ENCODE measurements at places on chromosomes 6 and 20. TPM values are rescaled to one million over a fixed set of nuclear protein-coding genes. Genes with fewer than 3 reads are reported as not detected.

GRCh38 chr20:60147004-60147403 lies 188.8 kb downstream of the CDH26 start:
- no peak for DNase-seq

GRCh38 chr6:33427585-33428223 lies 7.8 kb downstream of the SYNGAP1 start:
- no peak for DNase-seq

The GCNT2 gene
- 21.2 TPM for total RNA-seq

DNA sequence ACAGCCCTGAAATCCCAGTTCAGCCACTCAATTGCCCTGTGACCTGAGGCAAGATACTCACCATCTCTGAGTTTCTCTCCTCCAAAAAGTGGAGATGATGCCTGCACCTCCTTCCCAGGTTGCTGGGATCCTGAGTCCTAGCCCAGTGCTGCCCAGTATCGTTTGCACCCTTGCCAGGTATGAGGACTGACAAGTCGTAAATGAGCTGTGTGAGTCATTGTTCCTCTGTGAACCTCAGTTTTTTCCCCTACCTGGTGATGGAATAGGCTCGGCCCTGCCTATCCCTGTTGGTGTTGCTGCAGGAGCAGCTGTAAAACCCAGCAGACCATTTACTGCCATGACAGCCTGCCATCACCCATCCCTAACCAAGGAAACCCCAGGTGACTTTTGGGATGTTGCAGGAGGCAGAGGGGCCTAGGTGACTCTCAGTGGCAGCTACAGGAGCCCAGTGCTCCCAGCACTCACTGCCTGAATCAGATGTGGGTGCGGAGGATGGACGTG lies 229.3 kb downstream of the SYNDIG1 start:
- DNase-seq: peak; percentile 32

GRCh38 chr6:65110031-65110430 lies 597.0 kb downstream of the EYS start:
- no peak for DNase-seq

GRCh38 chr6:87925373-87926060 lies 122.1 kb upstream of the SPACA1 start:
- DNase-seq: no peak

DNA sequence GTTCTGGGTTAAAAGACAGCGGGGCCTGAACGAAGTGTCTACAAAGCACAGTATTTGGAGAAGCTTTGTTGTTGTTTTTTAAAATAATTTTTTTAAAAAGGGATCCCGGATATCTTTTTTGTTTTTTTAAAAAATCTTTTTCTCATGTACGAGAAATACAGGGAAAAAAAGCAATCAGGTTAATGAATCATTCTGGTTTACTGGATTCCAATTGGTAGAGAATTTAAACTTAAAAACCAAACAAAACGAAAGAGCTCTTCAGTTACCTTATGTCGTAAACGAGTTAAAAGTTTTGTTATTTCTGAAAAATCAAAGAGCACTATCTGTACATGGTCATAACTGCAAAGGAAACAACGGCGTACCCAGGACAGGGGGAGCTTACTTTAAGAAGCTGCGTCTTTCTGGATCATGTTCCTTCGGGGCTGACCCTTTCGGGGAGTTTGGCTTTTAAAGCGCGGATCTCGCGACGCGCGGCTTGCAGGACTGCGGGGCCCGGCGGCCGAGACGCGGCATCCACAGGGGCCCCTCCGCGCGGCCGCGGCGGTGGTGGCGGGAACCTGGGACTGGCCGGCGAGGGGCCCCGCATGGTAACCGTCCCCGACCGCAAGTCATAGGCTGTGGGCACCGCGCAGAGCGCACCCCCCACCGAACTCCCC lies 927 bp downstream of the IL20RA start:
- no peak for DNase-seq

DNA sequence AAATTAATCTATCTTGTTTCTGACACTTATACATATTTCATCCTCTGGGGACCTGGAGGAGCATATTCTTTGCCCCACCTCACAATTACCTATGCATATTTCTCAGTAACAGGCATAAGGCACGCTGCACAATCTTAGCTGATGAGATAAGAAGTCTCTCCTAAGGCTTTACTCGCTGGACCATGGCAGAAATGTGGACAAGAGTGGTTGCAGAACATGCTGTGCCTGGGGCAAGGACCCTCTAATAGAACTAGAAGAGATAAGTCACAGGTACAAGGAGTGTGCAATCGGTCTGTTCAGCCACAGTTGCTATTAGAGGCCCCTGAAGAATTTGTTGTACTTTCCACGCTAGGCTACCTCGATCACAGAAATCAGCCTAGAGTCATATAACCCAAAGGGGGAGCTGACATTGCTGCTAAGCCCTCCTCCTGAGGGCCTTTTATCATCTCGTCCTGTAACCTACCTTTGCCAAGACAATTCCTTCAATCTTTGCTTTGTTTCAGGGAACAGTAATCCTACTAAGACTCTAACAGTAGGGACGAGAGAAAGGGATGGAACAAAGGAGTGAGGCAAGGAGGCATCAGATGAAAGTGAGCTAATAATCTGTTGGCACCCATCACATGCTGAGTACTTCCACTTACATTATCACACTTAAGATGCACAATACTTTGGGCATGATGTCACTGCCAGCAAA lies 16.1 kb upstream of the DEFB129 start:
- DNase-seq: no peak

DNA sequence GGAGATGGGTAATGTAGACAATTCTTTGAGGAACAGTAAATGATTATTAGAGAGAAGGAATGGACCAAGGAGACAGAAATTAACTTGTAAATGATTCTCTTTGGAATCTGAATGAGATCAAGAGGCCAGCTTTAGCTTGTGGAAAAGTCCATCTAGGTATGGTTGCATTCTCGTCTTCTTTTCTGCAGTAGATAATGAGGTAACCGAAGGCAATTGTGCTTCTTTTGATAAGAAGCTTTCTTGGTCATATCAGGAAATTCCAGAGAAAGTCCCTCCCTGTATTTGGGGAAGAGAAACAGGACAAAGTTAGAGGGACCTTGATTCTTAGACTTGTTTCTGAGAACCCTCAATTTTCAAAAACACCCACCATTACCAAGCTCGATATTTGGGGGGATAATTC lies 109.1 kb upstream of the PRSS16 start:
- no peak for DNase-seq

DNA sequence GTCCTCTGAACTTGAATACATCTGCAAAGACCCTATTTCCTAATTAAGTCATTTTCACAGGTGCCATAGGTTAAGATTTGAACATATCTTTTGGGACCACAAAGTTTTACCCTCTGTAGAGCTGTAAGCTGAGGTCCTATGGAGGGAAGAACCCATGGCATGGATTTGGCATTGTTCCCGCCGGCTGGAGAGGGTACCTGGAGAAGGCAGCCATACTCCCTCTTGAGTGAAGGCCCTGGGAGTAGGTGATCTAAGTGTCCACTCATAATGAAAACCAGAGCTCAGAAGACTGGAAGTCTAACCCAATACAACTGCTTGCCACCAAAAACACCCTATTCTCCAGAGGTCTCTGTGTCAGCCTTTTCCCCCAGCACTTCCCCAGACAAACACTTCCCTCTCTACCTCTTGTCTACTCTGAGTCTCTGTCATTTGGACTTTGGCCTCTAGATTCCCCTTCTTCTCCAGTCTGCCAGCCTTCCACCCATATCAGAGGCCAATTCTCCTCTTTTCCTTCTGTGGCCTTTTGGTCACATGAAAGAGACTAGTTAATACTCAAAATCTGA lies 363.9 kb downstream of the MAFB start:
- no peak for DNase-seq

DNA sequence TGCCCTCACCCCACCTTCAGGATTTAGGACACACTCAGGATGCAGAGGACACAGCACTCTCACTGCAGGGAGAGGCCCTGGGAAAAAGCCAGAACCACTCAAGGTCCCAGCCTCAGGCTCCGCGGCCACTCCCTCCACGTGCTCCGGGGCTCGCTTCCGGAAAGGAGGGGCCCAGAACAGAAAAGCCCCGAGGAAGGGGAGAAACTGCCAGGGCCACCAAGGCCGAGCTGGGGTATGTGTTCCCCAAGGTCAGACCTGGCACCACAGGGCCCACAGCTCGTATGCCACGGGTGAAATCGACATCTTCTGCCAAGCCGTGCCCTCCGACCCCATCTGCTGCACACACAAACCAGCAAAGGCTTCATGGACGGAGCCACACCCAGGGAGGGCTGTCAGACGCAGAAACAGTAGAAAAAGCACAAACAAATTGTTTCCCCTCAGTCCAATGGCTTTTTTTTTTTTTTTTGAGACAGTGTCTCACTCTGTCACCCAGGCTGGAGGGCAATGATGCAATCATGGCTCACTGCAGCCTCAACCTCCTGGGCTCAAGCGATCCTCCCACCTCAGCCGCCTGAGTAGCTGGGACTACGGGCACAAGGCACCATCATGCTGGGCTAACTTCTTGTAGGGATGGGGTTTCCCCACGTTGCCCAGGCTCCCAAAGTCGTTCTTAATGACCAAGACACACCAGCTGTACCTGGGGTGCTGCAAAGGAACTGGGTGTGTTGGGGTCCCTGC lies 33.4 kb downstream of the SLC2A4RG start:
- DNase-seq: no peak

GRCh38 chr6:166418691-166419143 lies 36.0 kb upstream of the MPC1 start:
- DNase-seq: no peak

DNA sequence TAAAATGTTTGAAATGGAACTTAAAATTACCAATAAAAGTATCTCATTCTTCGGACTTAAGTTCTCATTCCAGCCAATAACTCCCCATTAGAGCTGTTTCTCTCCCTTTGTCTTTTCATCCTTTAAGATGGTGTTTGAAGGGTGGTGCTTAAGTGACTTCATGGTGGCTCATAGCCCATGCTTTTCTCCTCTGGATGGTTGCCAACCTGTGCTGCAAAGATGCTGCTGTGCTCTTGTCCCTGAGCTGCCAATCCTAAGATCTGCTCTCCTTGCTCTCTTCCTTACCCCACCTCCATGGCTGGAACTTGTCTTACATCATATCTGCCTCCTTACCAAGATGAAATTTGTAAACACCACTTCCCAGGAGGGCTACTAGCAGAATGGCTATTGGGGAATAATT lies 31.6 kb upstream of the PNRC1 start:
- DNase-seq: no peak

DNA sequence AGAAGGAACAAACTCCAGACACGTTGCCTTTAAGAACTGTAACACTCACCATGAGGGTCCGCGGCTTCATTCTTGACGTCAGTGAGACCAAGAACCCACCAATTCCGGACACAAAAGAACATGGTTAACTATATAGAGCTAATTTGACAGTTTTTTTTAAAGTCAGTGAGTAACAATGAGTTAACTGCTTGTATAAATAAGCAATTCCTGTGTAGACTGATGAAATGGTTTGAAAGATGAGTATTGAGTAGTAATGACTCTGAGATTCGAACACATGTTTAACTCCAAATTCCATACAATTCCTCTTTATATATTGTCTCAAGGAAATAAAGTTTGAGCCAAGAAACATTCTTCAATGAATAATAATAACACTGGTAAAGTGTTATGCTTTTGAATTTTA lies 478.0 kb downstream of the MMUT start:
- DNase-seq: no peak

DNA sequence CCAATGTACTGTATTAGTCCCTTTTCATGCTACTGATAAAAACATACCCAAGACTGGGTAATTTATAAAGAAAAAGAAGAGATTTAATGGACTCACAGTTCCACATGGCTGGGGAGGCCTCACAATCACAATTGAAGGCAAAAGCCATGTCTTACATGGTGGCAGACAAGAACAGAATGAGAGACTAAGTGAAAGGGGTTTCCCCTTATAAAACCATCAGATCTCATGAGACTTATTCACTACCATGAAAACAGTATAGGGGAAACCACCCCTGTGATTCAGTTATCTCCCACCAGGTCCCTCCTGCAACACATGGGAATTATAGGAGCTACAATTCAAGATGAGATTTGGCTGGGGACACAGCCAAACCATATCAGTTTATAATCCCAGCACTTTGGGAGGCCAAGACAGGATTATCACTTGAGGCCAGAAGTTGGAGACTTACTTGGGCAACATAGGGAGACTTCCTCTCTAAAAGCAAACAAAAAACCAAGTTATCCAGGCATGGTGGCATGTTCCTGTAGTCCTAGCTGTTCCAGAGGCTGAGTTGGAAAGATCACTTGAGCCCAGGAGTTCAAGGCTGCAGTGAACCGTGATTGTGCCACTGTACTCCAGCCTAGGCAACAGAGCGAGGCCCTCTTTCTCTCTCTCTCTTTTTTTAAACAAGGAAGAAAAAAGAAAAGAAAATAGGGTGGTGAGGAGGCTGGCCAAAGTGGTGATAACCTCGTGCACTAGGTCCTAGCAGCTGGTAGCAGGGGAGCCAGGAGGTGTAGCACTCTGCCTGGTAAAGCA lies 22.9 kb upstream of the DDR1 start:
- DNase-seq: no peak

The CNBD2 gene
- 7.4 TPM for total RNA-seq

DNA sequence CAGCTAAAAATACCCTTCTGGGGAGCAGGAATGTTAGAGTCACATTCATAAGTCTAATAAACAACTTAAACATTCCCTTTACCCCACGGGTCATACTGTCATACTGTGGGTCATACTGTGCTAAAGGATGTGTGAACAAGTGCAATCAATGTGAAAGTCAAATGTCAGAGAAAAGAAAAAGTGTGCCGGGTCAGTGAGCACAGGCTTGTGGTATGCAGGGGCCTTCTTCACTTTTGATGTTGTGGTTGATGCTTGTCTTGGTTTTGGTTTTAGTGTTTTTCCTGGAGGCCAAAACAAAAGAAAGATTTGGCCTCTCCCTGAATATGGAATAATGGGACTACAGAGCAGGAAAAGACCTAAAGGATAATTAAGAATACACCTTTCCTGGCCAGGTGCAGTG lies 267.9 kb upstream of the PLN start:
- DNase-seq: no peak

DNA sequence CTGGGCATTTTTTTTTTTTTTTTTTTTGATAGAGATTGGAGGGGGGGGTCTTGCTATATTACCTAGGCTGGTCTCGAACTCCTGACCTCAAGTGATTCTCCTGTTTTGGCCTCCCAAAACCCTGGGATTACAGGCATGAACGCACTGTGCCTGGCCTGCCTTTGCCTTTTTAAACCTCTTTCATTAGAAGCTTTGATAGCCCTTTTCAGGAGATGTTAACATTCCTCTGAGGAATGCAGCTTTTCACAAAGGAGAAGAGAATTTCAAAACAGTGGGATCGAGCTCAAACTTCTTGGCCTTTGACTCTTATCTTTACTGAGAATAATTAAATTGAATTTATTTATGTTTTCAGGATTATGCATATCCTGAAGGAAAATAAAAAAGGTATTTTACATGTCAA lies 31.3 kb downstream of the SLC26A8 start:
- DNase-seq: no peak

- DNase-seq: no peak
Observed at GRCh38 chr6:165611294-165611693, 51.7 kb downstream of the PDE10A start.

GRCh38 chr20:63974402-63975200 lies 4.8 kb downstream of the SAMD10 start:
- no peak for DNase-seq

GRCh38 chr6:143128681-143129015 lies 68.0 kb downstream of the AIG1 start:
- DNase-seq: no peak

GRCh38 chr20:51978070-51978501 lies 175.8 kb upstream of the SALL4 start:
- no peak for DNase-seq
